ENCODE measurements at places on chromosomes 2 and 18. TPM values are rescaled to one million over a fixed set of nuclear protein-coding genes. Genes with fewer than 3 reads are reported as not detected.

DNA sequence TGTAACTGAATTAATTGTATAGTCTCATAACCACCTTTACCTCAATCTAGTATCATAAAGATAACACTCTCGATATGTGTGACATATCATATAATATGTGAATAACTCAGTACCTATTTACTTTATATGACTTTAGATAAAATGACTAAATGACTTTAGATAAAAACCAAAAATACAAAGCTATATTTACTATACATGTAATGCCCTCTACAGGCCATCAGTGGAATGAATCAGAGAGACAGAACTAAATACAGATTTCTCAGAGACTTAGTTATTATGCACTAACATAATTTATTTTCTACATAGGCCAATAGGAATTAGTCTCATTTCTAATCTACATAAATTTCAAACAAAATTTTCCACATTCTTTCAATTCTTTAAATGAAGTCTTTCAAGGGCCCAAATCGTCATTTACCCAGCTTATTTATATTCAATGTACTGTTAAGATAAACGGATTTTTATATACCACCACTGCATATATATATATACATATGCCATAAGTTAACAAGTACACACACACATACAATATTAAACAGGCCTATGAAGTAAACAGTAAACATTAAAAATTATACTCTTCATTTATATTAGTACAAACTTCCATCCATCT lies 219.9 kb downstream of the EXOC6B start:
- no peak for DNase-seq
- no peaks in the 10 kb centered on the region for H3K27me3 ChIP-seq
- H3K27ac ChIP-seq: no peak overlapping the region
- no peak overlapping the region for H3K4me3 ChIP-seq

DNA sequence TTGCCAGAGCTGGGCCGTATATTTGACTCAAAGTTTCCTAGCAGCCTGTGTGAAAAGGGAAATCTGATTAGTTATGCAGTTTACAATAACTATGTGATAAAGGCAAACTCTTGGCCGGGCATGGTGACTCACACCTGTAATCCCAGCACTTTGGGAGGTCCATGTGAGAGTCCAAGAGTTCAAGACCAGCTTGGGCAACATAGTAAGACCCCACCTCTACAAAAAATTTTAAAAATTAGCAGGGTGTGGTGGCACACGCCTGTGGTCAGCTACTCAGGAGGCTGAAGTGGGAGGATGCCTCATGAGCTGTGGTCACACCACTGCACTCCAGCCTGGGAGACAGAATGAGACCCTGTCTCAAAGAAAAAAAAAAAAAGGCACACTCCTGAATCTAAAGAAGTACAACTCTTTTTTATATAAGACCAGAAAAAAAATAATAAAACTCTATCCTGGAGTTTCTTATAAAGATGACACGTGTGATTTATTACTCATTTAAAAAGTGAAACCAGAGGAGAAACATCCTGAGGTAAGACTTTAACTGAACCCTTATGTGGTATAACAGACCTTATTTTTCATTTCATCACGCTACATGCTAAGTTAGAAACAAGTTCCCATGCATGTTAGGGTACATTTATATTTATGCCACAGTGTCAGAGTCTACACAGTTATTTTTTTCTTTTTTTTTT lies 32.6 kb upstream of the KCMF1 start:
- no peaks in the 10 kb centered on the region for H3K36me3 ChIP-seq
- no peaks in the 10 kb centered on the region for H3K27me3 ChIP-seq
- H3K4me1 ChIP-seq: peaks cover 5% of the 10 kb centered on the region
- no peak overlapping the region for H3K27ac ChIP-seq

DNA sequence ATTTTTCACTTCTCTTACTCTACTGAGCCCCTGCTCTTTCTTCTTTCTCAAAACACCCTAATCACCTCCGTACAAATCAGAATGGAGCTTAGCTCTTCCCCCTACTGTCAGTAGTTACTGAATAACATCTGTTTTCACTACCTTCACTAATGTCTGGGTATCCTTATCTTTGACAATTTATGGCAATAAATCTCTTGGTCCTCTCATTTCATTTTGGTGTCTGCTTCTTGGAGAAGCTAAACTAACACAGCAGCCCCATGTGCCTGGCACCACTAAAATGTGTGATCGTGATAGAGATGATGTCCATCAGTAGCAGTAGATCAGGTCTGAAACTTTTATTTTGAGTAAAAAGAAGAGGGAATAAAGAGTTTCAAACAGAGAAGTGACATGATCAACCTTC lies 496.5 kb downstream of the PID1 start:
- DNase-seq: no peak
- H3K4me1 ChIP-seq: no peaks in the 10 kb centered on the region
- no peaks in the 10 kb centered on the region for H3K36me3 ChIP-seq
- H3K27me3 ChIP-seq: no peaks in the 10 kb centered on the region
- H3K27ac ChIP-seq: no peak overlapping the region

DNA sequence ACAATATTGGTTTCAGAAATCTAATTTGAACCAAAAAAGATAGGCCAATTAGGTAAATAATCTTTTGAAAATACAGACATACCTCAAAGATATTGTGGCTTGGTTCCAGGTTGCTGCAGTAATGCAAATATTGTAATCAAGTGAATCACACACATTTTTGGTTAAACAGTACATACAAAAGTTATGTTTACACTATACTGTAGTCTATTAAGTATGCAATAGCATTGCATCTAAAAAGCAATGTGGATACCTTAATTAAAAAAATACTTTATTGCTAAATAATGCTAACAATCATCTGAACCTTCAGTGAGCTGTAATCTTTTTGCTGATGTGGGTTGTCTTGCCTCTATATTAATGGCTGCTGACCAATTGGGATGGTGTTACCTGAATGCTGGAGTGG lies 67.3 kb downstream of the KYNU start:
- no peaks in the 10 kb centered on the region for H3K27me3 ChIP-seq
- DNase-seq: no peak
- no peak overlapping the region for H3K27ac ChIP-seq
- peaks cover 9% of the 10 kb centered on the region for H3K4me1 ChIP-seq

SFTPB gene
- total RNA-seq: not detected
